ENCODE measurements at places on chromosomes 16 and 17.

DNA sequence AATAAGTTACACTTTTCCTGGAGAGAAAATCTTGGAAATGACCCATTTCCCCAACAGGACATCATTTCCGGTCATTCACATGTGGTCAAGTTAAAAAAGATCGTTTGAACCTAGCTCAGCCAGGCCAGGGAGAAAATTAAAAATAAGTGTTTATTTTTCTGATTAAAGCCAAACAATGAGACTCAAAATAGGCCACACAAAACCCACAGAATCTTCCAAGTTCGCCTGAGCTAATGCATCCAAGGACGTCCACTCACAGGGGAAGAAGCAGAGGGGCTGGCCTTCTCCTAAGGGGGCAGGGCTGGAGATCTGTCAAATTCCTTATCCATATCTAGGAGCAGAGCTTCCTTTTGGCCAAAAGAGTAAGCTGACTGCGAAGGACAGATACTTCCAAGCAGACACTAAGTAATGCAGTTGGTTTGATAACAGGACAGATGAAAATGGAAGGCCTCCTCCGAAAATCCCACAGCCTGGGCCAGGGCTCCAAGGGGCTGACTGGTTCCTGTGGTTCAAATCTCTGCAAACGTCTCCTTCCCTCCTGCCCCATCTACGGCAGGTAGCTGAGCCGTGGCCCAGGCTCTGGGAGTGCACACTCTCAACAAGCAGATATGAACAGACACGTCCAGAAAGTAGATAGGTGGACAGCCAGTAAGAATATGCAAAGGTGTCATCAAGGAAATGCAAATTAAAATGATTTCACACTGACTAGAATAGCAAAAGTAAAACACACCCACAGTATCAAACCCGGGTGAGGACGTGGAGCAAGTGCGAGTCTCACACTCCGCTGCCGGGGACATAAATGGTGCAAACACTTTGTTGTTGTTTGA, 98.5 kb downstream of the MRM3 start:
- no peaks in the 10 kb centered on the region for H3K36me3 ChIP-seq
- no peak overlapping the region for H3K4me3 ChIP-seq
- H3K27me3 ChIP-seq = no peaks in the 10 kb centered on the region
- no peak for DNase-seq

DNA sequence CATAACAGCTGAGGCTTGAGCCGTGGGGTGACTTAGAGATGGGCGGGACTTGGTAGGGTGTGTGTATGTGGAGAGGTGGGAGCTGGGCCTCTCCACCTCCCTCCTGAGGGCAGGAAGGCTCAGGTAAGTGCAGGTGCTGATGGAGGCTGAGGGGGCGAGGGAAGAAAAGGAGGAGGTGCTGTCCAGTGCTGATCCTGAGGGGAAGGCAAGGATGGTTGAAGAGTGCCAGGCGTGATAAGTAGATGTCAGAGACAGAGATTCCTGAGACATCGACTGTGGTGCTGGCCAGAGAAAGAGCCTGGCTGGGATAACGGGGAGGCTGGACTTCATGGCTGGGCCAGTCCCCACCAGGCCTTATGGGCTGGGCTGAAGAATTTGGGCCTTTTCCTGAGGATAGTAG, 159.1 kb downstream of the SDK2 start:
- no peaks in the 10 kb centered on the region for H3K36me3 ChIP-seq
- H3K4me3 ChIP-seq = no peak overlapping the region
- no peak overlapping the region for H3K27ac ChIP-seq

DNA sequence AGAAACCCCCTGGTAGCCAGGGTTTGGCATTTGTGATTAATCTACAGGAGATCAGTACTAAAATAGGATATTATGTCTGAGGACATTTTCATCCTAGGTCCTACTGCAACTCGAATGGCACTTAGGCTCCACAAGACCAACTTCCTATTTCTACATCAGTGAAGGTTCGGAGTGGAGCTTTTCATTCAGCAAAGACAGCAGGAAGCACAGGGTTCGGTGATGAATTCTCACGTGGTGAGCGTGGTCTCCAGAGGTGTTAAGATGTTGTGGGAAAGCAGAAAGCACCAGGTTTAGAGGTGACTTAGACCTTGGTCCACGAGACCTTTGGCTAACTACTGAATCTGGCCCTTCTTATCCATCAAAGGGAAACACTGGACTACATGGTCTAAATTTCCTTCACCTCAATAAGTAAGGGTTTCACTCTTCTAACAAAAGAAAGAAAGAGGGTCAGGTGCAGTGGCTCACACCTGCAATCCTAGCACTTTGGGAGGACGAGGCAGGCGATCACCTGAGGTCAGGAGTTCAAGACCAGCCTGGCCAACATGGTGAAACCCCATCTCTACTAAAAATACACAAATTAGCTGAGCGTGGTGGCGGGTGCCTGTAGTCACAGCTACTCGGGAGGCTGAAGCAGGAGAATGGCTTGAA, 13.9 kb upstream of the HELZ start:
- H3K4me1 ChIP-seq = peaks cover 9% of the 10 kb centered on the region
- H3K27ac ChIP-seq = no peak overlapping the region
- no peaks in the 10 kb centered on the region for H3K36me3 ChIP-seq
- no peak for DNase-seq
- no peak overlapping the region for H3K4me3 ChIP-seq
- H3K27me3 ChIP-seq = no peaks in the 10 kb centered on the region

DNA sequence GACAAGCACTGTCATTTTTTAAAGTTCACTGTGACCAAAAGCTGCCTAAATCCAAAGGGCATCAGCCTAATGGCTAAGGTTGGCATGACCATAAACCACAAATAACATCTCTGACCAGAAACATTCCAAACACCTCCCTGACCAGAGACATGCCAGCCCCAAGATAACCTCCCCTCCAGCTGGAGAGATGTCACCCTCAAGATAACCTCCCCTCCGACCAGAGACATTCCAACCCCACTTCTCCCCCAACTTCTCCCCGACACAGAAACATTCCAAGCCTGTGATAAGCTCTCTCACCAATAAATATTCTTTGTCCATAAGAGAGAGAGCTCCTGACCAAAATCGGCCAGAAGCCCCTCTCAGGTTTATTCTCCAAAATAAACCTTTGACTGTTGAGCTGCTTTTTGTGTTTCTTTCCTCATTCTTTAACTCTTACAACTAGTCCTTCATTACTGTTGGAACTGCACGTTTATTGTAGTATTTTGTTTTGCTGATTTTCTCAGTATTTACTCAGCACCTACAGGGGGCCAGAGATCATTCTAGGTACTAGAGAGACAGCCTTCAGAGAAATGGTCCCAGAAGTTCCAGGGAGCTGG, 325.6 kb downstream of the SLC39A11 start:
- H3K36me3 ChIP-seq = no peaks in the 10 kb centered on the region
- no peak overlapping the region for H3K4me3 ChIP-seq
- DNase-seq = no peak

GRCh38 chr16:85203462-85203813, 91.2 kb upstream of the CIBAR2 start:
- H3K4me1 ChIP-seq = no peaks in the 10 kb centered on the region
- no peak overlapping the region for H3K4me3 ChIP-seq
- DNase-seq = no peak
- no peaks in the 10 kb centered on the region for H3K27me3 ChIP-seq
- no peak overlapping the region for H3K27ac ChIP-seq
- no peaks in the 10 kb centered on the region for H3K36me3 ChIP-seq

GRCh38 chr17:38428643-38429371, 543 bp downstream of the ARHGAP23 start:
- H3K36me3 ChIP-seq = no peaks in the 10 kb centered on the region
- no peaks in the 10 kb centered on the region for H3K27me3 ChIP-seq
- peak overlapping the region; percentile 20 for H3K4me3 ChIP-seq
- no peak for DNase-seq
- H3K4me1 ChIP-seq = peaks cover 5% of the 10 kb centered on the region

DNA sequence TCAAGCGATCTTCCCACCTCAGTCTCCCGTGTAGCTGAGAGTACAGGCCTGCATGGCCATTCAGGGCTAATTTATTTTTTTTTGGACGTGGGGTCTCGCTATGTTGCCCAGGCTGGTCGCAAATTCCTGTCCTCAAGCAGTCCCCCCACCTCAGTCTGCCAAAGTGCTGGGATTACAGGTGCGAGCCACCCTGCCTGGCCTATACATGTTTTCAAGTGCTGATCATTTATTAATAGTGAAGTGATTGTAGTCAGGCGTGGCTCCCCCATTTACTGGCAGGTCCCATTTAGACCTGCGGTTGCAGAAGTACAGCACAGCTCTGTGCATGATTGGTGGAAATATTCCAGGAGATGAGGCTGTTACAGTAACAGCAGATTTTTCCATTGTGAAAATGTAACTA, 8.4 kb downstream of the FOXK2 start:
- H3K4me1 ChIP-seq = peaks cover 22% of the 10 kb centered on the region
- H3K27me3 ChIP-seq = no peaks in the 10 kb centered on the region
- H3K27ac ChIP-seq = no peak overlapping the region
- DNase-seq = no peak
- H3K4me3 ChIP-seq = no peak overlapping the region
- H3K36me3 ChIP-seq = no peaks in the 10 kb centered on the region
